ENCODE measurements at places on chromosomes 3 and 15.

DNA sequence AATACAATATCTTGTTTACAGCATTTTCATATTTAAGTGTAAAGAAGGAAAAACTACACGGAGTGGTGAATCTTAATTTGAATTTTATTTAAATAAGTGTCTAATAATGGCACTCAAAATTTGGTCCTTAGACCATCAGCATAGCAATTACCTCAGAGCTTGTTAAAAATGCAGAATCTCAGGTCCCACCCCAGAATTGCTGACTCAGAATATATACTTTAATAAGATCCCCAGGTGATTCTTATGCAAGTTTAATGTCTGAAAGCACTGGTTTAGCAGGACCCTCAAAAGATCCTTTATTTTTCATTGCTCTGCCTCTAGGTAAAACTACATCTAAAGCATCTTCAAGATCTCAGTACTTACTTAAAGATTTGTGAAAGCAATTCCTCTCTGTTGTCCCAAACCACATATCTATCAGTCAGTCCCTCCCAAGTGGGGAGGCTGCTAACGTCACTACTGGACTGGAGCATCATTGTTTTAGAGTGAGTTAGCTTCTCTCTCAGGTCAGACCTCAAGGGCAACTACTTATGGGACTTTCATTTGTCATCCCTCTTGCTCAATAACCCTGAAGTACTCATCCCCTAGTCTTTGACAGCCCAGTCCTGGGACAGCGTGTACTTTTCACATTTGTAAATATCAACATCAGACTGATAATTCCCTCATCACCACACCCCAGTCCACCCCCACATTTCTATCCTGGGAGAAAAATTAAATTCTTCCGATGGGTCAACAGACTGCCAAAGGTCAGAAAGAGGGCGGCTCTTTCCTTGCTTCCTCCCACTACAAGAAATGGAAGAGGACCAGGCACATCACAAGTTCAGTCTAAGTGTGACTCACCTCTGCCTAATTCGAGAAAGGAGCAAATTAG is 76.7 kb downstream of the CBLB start:
- no peak for DNase-seq

GRCh38 chr15:74062671-74063070 is 19.7 kb downstream of the GOLGA6A start:
- DNase-seq = no peak

DNA sequence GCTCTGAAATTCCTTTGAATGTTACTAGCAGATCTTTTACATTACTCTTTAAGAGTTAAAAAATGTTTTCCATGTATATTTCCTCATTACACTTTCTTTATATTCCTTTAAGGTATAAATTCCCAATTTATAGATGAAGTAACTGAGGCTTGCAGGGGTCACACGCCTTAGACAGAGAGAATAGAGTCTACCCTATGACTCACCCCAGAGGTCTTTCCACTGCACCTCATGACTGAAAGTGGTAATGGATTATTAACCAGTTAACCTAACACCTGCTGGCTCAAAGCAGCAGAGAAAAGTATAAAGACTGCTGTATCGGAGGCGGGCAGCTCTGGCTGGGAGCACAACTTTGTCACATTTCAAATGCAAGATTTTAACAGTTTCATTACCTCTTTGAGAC is 37.7 kb downstream of the LDHAL6B start:
- no peak for DNase-seq

DNA sequence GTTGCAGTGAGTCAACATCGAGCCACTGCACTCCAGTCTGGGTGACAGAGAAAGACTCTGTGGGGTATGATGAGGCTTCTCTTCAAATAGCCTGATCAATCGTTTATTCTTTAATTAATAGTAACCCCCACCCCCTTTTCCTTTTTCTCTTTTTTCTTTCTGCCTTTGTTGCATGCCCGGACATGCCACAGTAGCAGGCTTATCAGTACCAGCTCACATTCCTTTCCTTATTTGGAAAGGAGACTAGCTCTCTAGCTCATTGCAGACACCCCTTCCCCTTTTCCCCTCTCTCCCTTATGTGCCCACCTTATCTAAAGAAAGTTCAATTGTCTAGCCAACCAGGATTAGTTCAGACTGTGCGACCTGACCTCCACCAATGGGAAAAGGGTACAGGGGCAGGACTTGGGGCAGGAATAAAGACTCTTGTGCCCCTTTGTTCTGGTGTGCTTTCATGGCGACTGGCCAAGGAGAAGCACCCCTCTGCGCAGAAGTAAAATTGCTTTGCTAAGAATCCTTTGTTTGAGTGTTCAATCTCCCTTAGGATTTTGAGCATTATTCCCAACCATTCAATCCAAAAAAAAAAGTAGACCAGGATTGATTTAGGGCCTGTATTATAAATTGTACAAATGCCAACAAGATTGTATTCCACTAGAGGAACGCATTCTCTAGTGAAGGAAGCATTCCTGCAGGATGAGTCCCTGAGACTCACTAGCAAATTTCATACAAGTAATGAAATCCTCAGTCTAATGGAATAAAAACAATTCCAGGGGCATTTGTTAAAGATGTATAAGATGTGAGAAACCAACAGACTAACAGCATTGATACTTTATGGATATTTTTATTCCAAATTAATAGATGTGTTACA is 95.8 kb upstream of the SNRPN start:
- peak; percentile 14 for DNase-seq

DNA sequence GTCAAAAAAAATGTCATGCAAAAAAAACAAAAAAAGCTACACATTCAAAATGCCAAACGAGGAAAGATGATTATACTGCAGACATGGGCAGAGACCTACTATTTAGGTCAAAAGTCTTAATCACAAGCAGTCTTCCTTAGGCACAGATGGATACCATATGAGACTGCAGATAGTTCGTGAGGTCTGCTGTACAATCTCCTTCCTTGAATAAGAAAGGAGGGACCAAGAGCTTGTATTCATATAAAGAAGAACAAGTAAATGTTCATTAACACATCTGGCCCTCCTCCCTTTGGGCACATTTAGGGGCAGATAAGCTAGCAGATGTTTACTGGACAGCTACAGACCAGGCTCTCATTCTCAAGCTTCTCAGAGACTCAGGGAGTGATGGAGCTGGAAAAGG is 45.3 kb downstream of the ANXA2 start:
- DNase-seq = no peak

DNA sequence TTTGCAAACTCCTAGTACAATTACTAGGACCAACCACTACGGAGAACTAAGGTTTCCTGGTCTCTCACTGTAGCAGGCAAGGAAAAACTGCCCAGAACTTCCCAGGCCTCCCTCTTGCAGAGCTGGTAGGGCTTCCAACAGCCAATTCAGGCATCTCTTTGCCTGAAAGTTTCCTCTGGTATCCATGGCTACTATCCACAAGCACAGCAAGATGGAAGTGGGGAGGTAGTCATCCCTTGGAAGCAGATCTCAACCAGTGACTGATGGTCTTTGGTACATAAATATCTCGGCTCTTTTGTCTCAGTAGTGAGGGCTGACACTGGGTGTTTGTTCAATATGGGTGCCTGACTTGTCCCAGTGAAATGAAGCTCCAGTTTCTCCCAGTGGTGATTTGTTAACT is 201.3 kb upstream of the MRPL3 start:
- DNase-seq = no peak

DNA sequence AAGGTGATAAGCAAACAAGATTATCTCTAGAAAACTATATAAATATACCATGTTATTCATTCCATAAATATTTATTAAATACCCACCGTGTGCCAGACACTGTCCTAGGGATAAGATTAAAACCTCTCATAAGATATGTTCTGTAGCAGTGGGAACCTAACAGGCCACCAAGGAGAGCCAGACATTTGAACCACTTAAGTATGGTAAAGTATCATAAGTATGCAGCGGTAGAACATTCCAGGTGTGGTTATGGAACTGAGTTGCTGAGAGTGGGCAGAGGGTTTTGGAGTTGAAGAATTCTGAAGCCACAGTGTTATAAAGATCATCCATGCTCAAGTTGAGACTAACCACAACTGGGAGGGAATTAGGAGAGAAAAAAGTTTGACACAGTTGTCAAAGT is 14.7 kb downstream of the FILIP1L start:
- no peak for DNase-seq

- DNase-seq = no peak
These were observed 194.8 kb downstream of the WDR72 start for GRCh38 chr15:53564647-53565046.

DNA sequence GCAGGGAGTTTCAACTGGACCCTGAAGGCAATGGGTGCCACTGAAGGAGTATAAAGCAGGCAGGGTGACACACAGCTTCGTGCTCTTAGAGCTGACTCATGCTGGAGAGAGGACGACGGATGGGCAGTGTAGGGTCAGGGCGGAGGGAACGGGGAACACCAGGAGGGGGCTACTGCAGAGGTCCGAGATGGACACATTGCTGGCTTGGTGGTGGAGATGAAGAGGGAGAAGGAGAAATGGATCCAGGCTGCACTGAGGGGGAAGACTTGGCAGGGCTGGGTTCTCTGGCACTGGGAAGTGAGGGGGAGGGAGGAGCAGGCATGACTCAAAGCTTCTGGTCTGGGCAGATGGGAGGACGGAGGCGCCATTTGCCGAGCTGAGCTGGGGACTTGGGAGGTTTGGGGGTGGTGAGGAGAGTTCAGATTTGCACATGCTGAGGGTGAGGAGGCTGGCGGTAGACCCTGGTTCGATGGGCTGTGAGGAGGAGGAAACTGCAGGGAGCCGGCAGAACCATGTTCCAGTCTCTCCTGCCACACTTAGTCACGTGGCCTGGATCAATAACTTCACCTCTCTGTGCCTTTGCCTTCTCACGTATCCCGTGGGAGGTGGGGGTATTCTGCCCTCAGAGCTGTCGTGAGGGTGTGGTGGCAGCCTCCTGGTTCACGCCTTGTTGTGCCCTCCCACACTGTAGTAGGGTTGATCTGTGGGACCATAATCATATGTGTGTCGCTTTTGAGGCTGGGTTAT is 4.6 kb upstream of the KCTD6 start:
- DNase-seq = no peak

- DNase-seq = no peak
These were observed 311.5 kb downstream of the TLE3 start for GRCh38 chr15:69786136-69786701.

- no peak for DNase-seq
These were observed 38.5 kb upstream of the SPTSSB start for GRCh38 chr3:161409858-161410257.

GRCh38 chr3:179902061-179902460 is 134.7 kb downstream of the PEX5L start:
- DNase-seq = no peak

DNA sequence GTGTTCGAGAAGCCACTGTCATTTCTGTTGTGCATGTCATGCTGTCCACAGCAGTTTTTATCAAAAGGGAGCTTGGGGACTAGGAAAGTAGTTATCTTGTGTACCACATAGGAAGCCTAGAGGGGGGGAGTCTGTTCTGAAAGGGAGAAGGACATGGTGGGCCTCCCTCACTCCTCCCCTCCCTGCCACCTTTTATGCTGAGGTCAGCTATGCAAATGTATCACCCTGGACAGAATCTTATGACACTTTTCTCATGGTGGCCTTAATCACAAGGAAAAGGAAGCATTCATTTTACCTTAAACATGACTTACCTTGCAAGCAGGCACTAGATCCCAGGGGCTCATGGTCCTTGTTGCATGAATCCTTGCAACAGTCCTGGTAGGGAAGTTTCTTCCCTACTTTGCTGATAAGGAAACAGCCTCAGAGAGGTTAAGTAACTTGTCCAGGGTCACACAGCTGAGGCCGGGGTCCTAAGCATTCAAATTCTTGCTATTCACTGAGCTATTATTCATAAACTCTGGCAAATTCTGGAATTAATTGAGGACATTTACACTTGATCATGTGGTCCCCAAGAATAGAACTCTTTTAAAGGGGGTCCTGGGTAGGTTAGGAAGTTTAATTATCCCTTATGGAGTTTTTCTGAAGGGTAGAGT is 81.1 kb upstream of the SLC6A1 start:
- DNase-seq = no peak

GRCh38 chr3:31968927-31969418 is 12.1 kb downstream of the OSBPL10 start:
- DNase-seq = no peak

DNA sequence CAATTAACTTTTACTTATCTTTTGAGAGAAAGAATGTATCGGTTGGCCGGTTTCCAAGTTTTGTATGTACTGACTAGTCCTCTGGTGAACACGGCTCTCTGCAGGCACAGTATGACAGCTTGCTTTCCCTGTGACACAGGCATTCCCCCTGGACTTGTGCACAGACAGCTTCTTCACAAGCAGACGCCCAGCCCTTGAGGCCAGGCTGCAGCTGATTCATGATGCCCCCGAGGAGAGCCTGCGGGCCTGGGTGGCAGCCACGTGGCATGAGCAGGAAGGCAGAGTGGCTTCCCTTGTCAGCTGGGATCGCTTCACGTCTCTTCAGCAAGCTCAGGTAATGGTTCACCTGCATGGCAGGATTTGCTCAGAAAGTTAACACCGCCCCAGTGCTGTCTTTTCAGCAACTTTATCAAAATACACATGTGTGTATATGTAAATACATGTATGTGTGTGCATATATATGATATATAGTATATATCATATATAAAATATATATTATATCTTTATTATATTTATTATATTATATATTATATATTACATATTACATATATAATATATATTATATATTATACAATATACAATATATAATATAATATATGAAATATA is 25.5 kb downstream of the FAN1 start:
- DNase-seq = no peak

DNA sequence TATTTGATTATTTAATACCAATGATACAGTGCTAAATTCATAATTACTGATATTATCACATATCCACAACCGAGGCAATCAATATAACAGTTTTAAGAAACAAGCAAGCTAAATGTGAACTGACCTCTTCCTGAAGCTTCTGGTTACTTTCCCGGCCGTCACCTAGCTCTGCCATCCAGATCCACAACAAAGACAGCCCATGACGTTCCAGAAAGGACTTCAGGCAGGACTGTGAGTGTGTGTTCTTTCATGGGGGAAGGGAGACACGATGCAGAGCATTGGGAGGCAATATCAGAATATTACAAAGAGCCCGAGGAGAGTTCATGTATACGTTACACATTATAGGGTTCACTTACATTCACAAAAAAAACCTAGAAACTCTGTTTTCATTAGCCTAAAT is 77.8 kb downstream of the SETD2 start:
- no peak for DNase-seq

DNA sequence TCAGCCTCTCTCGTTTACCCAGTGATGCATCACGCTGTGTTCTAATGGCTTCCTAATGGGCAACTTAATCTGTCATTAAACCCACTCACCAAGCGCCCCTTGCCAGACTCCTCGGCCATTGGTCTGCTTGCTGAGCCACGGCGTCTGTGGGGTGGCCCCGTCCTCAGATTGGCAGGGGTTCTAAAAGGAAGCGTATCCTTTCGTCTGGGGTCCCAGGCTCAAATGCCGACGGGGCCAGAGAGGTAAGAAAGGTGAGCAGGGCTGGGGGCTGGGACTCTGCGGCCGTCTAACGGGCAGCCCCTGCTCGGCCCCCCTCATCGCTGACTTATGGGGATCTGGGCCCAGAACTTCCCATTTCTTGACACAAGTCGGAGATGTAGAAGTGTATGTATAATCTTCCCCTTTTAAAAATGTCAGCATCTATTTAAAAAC is 315.1 kb upstream of the PROK2 start:
- no peak for DNase-seq

DNA sequence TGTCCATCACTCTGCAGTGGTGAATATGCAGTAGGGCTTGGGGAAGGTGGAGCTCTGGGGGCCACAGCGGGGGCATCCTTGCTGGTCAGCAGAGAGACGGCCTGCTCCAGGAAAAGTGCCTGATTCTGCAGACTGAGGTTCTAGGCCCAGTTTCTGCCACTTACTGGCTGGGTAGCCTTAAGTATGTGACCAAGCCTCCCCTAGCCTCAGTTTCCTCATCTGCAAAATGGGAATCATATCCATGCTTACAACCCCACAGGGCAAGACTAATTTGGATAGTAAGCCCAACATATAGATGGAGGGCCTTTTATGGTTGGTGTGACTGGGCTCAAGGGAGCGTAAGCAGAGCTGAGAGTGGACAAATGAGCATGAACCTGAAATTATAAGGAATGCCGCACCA is 60.8 kb downstream of the OXNAD1 start:
- DNase-seq = no peak

Data from neural crest cell (in vitro differentiated cells).